ENCODE measurements at places on chromosomes 3 and 15.

DNA sequence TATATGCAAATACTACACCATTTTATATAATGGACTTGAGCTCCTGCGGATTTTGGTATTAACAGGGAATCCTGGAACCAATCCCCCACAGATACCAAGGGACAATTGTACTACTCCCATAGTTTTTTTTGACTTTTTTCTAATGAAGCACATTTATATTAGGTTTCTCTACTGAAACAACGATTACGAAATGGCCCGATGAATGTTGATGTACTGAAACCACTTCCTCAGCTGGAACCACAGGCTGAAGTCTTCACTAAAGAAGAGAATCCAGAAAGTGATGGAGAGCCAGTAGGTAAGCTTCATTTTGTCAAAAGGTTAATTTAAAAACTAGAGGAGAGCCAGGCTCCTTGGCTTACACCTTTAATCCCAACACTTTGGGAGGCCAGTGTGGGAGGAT, 121.5 kb upstream of the LRRFIP2 start:
- no peak for DNase-seq

GRCh38 chr15:29016518-29016917, 130.7 kb downstream of the APBA2 start:
- no peak for DNase-seq

- DNase-seq, result no peak
Measured at GRCh38 chr3:186590580-186591295, 20.2 kb downstream of the DNAJB11 start.

DNA sequence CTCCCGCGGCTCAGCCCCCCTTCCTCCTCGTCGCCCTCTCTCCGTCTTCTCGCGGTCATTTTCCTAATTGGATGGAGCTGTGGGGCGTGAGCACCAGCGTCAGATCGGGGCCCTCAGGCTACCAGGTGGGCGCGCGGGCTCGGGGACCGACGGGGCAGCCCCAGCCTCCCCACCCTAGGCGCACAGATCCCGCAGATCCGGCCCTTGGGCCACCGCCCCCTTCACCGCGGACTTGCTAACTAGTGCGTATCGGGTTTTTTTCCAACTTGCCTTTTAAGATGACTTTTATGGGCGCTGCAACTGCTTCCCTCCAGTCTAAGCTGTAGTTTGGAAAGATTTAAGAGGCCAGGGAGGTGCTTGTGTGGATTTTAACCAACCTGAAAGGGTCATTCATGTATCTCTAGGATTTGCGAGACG, 1.3 kb downstream of the ZNF710 start:
- peak; percentile 50 for DNase-seq

- DNase-seq, result no peak
Measured at GRCh38 chr15:73941871-73942635, 15.8 kb downstream of the LOXL1 start.
